Suprapubic skin (tissue), 4 donors: ENCODE measurements at places on chromosomes 5 and 9. TPM values are rescaled to one million over a fixed set of nuclear protein-coding genes. Genes with fewer than 3 reads are reported as not detected.
A peak's percentile ranks its signal among the peaks of the same experiment; 100 is the strongest.

DNA sequence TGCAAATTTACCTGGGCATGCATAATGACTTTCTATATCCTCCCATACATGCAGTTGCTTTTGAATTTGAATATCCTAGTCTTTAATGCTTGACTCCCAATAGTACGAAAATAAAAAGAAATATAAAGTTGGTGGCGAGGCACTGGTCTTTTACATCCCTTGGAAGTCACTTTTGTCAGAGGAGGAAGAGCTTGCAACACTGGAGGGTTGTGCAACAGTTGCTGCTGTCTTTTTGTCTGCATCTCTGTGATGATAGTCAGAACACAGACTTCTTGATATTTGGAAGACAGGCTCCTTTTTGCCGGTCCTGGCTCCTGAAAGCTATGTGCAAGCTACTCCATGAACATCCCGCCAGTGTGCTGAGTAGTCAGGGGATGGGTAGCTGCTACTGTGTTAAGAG is 16.8 kb upstream of the SGCD start:
- no peaks in the 10 kb centered on the region for H3K36me3 ChIP-seq
- DNase-seq = no peak
- no peaks in the 10 kb centered on the region for H3K4me1 ChIP-seq
- no peak overlapping the region for H3K27ac ChIP-seq

DNA sequence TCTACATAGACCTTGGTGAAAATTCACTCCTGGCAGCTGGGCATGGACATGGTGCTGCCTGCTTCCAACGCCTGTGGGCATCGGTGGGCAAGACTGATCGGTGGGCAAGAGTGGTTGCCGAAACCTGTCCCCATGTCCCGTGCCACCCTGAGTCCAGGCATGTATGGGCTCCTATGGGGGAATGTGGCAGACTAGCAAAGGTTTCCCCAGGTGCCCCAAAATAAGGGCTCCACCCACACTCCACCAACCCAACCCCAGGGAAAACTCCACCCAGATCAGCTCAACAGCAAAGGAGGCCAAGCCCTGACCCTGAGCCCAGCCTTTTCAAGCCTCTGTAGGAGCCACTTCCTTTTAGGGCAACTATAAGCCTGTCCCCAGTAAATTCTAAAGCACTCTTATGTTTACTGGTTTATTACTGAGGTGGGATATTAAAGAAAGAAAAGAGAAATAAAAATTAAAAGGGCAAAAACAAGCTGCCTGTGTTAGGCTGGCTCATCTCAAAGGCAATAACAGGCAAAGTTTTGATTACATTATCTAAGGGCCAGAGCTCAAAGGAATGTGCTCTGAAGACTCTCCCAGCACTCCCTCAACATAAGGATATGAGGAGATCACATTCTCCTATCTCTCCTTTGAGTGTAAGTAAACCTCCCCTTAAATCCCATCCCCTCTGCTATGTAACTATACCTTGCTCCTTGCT is 8.9 kb upstream of the SPATA31E1 start:
- H3K36me3 ChIP-seq = no peaks in the 10 kb centered on the region
- H3K4me1 ChIP-seq = no peaks in the 10 kb centered on the region
- peaks cover 6% of the 10 kb centered on the region for H3K27me3 ChIP-seq
- no peak overlapping the region for H3K4me3 ChIP-seq
- no peak for DNase-seq

GRCh38 chr9:76886318-76886717 is 19.6 kb downstream of the PRUNE2 start:
- no peaks in the 10 kb centered on the region for H3K4me1 ChIP-seq
- H3K27ac ChIP-seq = no peak overlapping the region
- H3K4me3 ChIP-seq = no peak overlapping the region
- H3K36me3 ChIP-seq = no peaks in the 10 kb centered on the region
- DNase-seq = no peak

GRCh38 chr9:114155995-114156656 is 789 bp downstream of the COL27A1 start:
- no peaks in the 10 kb centered on the region for H3K36me3 ChIP-seq
- H3K4me1 ChIP-seq = peaks cover 47% of the 10 kb centered on the region
- DNase-seq = no peak

GRCh38 chr9:69132361-69132760 is 41.7 kb upstream of the TJP2 start:
- peak overlapping the region; percentile 54 for H3K27ac ChIP-seq
- DNase-seq = no peak
- no peaks in the 10 kb centered on the region for H3K36me3 ChIP-seq

- no peaks in the 10 kb centered on the region for H3K36me3 ChIP-seq
- no peaks in the 10 kb centered on the region for H3K27me3 ChIP-seq
- H3K27ac ChIP-seq = no peak overlapping the region
- H3K4me3 ChIP-seq = no peak overlapping the region
- no peak for DNase-seq
Measured at GRCh38 chr5:41629897-41630296, 119.5 kb upstream of the PLCXD3 start.

- DNase-seq = no peak
- peaks cover 44% of the 10 kb centered on the region for H3K4me1 ChIP-seq
- H3K4me3 ChIP-seq = no peak overlapping the region
- H3K36me3 ChIP-seq = peaks cover 95% of the 10 kb centered on the region
Measured at GRCh38 chr5:179827680-179828079, 7.0 kb downstream of the SQSTM1 start.

- no peak overlapping the region for H3K4me3 ChIP-seq
- H3K27me3 ChIP-seq = no peaks in the 10 kb centered on the region
- DNase-seq = no peak
- H3K36me3 ChIP-seq = no peaks in the 10 kb centered on the region
- no peak overlapping the region for H3K27ac ChIP-seq
Measured at GRCh38 chr9:81724242-81724889, 35.0 kb upstream of the TLE1 start.

DNA sequence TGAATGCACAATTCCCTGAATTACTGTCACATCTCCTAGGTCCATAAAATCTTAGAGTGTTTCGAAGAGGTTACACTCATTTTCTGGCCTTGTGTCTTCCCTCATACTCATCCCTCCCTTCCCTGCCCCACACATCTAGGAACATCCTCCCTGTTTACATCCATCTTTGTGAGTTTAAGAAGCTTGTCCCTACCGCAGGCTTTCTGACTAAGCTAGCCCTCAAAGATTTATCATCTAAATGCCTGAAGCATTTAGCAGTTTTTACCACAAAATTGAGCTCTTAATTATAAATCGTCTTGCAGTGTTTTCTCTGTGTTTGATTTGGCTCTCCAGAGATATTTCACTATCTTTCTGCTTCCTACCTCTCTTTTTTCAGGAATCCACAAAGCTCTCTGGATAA is 374.8 kb downstream of the KIAA0825 start:
- no peak overlapping the region for H3K27ac ChIP-seq
- peaks cover 15% of the 10 kb centered on the region for H3K4me1 ChIP-seq
- H3K36me3 ChIP-seq = no peaks in the 10 kb centered on the region
- no peaks in the 10 kb centered on the region for H3K27me3 ChIP-seq

DNA sequence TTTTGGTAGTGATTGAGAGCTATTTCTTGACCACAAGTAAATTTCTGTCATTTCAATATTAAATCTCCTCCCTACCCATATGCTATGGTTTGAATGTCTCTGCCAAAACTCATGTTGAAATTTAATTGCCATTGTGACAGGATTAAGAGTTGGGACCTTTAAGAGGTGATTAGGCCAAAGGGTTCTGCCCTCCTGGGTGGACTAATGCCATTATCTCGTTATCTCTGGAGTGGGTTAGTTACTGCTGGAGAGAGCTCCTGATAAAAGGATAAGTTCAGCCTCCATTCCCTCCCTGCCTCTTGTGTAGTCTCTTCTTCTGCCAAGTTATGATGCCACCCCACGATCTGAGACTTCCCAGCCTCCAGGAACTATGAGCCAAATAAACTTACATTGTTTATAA is 3.6 kb upstream of the DRD1 start:
- H3K4me3 ChIP-seq = no peak overlapping the region
- no peak for DNase-seq

- no peak for DNase-seq
- no peaks in the 10 kb centered on the region for H3K27me3 ChIP-seq
- H3K4me1 ChIP-seq = no peaks in the 10 kb centered on the region
- no peak overlapping the region for H3K4me3 ChIP-seq
- H3K27ac ChIP-seq = no peak overlapping the region
Measured at GRCh38 chr5:104904561-104904960, 1342.0 kb upstream of the NUDT12 start.

DNA sequence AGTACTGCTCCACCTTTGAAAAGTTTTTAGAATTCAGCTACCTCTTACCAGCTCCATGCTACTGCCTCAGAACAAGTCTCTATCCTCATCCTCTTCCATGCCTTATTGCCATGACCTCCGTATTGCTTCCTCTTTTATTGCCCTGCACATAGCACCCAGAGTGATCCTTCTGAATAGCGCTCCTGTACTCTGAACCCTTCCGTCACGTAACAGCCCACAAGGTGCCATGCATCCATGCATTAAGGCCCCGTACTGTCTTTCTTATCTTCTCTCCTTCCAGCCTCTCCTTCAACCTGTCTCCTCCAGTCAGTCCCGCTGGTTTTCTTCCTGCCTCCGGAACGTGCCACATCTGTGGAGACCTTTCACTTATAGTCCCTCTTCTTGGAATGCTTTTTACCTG is 273.3 kb upstream of the SEMA6A start:
- no peak overlapping the region for H3K4me3 ChIP-seq
- no peak for DNase-seq
- no peaks in the 10 kb centered on the region for H3K36me3 ChIP-seq
- H3K27me3 ChIP-seq = no peaks in the 10 kb centered on the region

- H3K4me3 ChIP-seq = no peak overlapping the region
- peaks cover 3% of the 10 kb centered on the region for H3K4me1 ChIP-seq
- H3K36me3 ChIP-seq = no peaks in the 10 kb centered on the region
- H3K27me3 ChIP-seq = no peaks in the 10 kb centered on the region
- DNase-seq = no peak
- no peak overlapping the region for H3K27ac ChIP-seq
Measured at GRCh38 chr9:95148208-95148520, 169.3 kb downstream of the FANCC start.

DNA sequence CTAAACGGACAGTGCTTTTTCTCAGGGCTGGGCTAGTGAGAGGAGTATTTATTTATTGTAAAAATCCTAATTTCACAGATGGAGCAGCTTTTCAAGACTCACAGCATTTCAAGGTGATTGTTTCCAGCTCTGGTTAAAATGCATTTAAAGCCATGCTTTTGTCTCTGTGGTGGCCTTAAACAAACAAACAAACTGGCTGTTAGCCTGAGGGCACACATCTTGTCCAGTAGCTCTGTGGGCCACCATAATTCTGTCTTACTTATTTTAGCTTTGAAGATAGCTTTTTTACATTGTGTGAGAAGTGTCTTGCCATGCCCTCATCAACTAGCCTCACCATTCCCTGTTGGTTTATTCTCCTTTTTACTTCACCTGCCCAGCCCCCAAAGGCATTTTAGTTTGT is 218.2 kb downstream of the PSAT1 start:
- no peaks in the 10 kb centered on the region for H3K4me1 ChIP-seq
- H3K27ac ChIP-seq = no peak overlapping the region
- no peak for DNase-seq

DNA sequence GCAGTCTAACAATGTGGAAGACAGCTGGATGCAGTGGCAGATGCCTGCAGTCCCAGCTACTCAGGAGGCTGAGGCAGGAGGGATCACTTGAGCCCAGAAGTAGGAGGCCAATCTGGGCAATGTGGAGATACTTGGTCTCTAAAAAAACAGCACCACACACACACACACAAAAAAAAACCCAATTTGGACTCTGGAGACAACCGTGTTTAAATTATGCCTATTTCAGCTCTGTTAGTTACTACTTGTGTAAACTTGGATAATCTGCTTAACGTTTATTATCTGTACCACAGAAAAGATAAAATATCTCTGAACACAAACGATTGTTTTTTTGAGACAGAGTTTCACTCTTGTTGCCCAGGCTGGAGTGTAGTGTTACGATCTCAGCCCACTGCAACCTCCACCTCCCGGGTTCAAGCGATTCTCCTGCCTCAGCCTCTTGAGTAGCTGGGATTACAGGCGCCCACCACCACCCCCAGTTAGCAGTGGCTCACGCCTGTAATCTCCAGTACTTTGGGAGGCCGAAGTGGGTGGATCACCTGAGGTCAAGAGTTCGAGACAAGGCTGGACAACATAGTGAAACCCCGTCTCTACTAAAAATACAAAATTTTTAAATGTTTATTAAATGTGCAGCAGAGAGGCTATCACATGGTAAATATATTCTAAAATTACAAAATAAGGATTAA is 17.7 kb downstream of the RAPGEF6 start:
- DNase-seq = no peak
- H3K27ac ChIP-seq = no peak overlapping the region
- no peak overlapping the region for H3K4me3 ChIP-seq
- H3K36me3 ChIP-seq = no peaks in the 10 kb centered on the region

GRCh38 chr5:12675959-12676358 is 771.7 kb upstream of the CTNND2 start:
- no peaks in the 10 kb centered on the region for H3K4me1 ChIP-seq
- no peak overlapping the region for H3K4me3 ChIP-seq
- no peak for DNase-seq
- no peak overlapping the region for H3K27ac ChIP-seq
- H3K36me3 ChIP-seq = no peaks in the 10 kb centered on the region
- H3K27me3 ChIP-seq = no peaks in the 10 kb centered on the region

GRCh38 chr5:115977096-115977495 is 14.8 kb downstream of the LVRN start:
- H3K4me1 ChIP-seq = peaks cover 7% of the 10 kb centered on the region
- no peak overlapping the region for H3K4me3 ChIP-seq
- H3K27ac ChIP-seq = peak overlapping the region; percentile 42
- DNase-seq = no peak

DNA sequence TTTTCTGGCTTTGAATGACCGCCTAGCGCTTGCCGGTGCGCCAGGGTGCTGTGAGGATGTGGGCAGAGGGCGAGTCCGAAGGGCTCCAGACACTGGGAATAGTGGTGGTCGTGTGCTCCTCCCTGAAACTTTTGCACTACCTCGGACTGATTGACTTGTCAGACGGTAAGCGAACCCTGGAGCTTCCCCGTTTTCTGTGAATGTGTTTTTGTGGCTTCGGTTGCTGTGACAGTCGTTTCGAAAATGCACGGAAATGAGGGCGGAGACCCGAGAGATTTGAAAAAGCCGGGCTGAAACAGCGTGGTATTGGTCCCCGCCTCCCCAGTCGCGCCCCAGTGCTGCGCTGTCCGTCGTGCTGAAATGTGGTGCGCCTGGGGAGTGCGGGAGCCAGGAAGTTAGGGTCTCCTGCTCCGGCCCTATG is 102.5 kb upstream of the GABRP start:
- H3K27me3 ChIP-seq = peaks cover 22% of the 10 kb centered on the region
- no peak for DNase-seq
- no peaks in the 10 kb centered on the region for H3K36me3 ChIP-seq
- no peak overlapping the region for H3K27ac ChIP-seq
- peaks cover 4% of the 10 kb centered on the region for H3K4me1 ChIP-seq

- DNase-seq = no peak
- no peaks in the 10 kb centered on the region for H3K27me3 ChIP-seq
- no peak overlapping the region for H3K27ac ChIP-seq
- no peak overlapping the region for H3K4me3 ChIP-seq
Measured at GRCh38 chr5:149456597-149457392, 77.7 kb upstream of the IL17B start.

The MARCOL gene
- not detected for total RNA-seq

The ECSCR gene
- 13.3 TPM for total RNA-seq

The PCDHB13 gene
- 5.9 TPM for total RNA-seq

The F2RL2 gene
- 1.9 TPM for total RNA-seq

The SLC25A48 gene
- total RNA-seq = 2.6 TPM

The ADCY2 gene
- 10.1 TPM for total RNA-seq

The ADRB2 gene
- total RNA-seq = 93.2 TPM

The WDR36 gene
- total RNA-seq = 32.2 TPM

The DRD1 gene
- not detected for total RNA-seq

The ARHGEF28 gene
- 31.5 TPM for total RNA-seq

The ANGPTL2 gene
- 17.3 TPM for total RNA-seq

The CDKN2B-AS1 gene
- 0.59 TPM for total RNA-seq

The FGF1 gene
- total RNA-seq = 0.48 TPM
